ENCODE measurements at places on chromosomes 2 and 18. TPM values are rescaled to one million over a fixed set of nuclear protein-coding genes. Genes with fewer than 3 reads are reported as not detected.
A peak's percentile ranks its signal among the peaks of the same experiment; 100 is the strongest.

The LBX2 gene
- polyA plus RNA-seq, result not detected

DNA sequence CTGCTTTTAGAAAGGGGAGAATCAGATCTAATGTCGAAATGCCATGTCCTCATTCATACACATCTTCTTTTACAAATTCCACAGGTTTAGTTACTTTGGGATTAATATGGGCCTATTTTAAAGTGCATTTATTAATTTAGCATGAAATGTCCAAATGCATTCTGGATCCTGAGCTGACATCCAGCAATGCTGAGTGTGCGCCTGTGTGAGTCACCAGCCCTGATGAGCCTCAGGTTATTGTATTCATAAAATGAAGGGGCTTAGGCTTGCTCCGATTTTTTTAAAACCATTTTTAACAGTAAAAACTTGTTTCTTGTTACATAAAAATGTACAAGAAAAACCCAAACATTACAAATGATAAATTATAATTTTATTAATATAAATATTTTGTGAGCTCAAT lies 94.1 kb downstream of the SH3YL1 start:
- no peaks in the 10 kb centered on the region for H3K36me3 ChIP-seq
- no peak for DNase-seq
- H3K27ac ChIP-seq, result no peak overlapping the region
- no peaks in the 10 kb centered on the region for H3K27me3 ChIP-seq

DNA sequence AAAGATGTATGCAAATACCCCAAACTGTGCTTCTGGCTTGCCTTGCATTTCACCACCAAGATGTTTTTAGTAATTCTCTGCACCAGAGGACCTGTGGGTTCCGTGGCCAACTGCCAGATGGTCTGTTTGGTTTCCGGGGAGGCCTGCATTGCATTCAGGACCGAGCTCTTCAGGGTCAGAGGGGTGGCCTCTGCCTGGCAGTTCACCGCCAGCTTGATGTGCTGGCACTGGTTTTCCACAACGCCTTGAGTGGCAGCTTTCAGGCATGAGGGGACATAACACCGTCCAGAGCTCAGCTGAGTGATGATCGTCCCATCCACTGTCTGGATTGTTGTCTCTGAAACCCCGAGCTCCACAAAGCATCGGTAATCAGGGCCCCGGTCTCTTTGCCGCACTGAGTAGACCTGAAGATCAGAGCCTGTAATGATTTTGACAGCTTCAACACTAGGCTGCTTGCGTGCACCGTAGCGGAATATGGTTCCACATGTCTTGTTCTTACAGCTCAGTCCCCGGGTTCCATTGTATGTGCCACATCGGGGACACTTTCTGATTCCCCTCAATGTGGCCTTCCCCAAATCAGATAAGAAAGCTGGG lies 9.4 kb downstream of the C2orf42 start:
- peaks cover 16% of the 10 kb centered on the region for H3K4me1 ChIP-seq
- DNase-seq, result peak; percentile 41
- H3K4me3 ChIP-seq, result peak overlapping the region; percentile 33
- H3K27ac ChIP-seq, result peak overlapping the region; percentile 62
- peaks cover 16% of the 10 kb centered on the region for H3K36me3 ChIP-seq

DNA sequence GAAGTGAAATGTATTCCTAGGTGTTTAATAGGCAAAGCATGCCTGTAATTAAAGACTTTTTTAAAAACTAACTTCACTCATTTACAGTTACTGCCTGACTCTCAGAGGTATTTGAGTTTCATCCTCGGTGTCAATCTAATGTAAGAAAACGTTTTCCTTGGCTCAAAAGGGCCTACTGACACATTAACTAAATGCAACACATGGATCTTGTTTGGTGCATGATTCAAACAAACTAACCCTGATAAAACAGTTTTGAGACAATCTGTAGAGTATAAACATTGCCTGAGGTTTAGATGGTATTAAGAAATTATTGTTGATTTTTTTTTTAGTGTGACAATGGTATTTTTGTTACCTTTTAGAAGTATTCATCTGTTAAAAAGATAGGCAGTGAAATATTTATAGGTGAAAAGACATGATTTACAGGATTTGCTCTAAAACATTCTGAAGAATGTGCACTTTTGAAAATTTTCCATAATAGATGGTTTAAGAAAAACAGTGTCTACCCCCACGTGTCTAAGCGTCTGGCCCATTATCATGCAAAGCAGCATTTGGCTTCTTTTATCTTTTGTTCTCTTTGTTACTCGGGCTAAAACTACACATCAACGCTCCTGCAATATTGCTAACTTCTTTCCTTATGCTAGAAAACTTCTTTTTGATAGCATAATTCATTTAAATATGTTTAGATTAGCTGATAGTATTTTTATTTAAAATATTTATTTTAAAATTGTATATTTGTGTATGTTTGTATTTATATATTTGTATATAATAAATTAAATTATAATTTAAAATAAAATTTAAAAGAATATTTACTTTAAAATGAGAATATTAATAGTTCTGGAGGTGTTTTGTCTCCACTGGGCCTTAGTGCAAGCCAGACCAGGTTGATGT lies 160.2 kb upstream of the NDUFV2 start:
- no peaks in the 10 kb centered on the region for H3K27me3 ChIP-seq
- no peak overlapping the region for H3K4me3 ChIP-seq
- DNase-seq, result no peak

- no peaks in the 10 kb centered on the region for H3K27me3 ChIP-seq
- no peak for DNase-seq
- H3K27ac ChIP-seq, result no peak overlapping the region
Observed at GRCh38 chr2:199195927-199196502, 261.7 kb downstream of the SATB2 start.

DNA sequence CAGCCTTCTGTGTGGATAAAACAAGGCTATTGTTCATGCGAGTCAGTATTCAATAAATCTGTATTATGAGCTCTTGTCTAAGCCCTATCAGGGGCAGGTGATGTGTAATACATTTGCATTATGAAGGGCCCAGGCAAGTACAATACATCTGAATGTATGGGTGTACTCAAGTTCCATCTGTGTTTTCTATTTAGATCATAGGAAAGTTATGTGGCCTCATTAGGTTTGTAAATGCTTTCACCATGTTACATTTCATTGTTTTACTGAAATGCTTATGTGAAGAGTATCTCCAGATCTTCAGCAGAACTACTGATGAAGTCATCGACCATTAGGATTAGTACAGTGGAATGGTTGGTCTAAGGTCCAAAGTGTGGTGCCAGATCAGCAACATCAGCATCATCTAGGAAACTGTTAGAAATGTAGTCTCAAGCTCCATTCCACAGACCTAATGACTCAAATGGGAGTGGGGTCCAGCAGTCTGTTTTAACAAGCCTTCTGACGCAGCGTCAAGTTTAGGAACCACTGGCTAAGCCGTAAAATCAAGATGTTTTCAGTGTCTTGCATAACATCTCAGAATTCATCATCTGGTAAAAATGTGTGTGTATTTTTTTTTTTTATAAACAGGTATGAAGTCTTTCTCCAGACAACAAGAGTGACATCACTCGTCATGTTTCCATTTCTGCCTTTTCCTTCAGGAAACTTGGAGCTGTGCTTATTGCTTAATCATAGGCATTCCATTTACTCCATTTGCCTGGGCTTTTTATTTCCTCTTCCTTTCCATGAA lies 80.5 kb downstream of the LYPD6 start:
- H3K27ac ChIP-seq, result no peak overlapping the region
- H3K4me1 ChIP-seq, result no peaks in the 10 kb centered on the region
- no peaks in the 10 kb centered on the region for H3K27me3 ChIP-seq
- H3K4me3 ChIP-seq, result no peak overlapping the region
- no peaks in the 10 kb centered on the region for H3K36me3 ChIP-seq

All from B cell (primary cell).